ENCODE measurements at places on chromosomes 3 and 15. TPM values are rescaled to one million over a fixed set of nuclear protein-coding genes. Genes with fewer than 3 reads are reported as not detected.

GRCh38 chr3:185172086-185173049 is 19.5 kb upstream of the C3orf70 start:
- no peak for DNase-seq

The ACTRT3 gene
- 3.1 TPM for total RNA-seq

DNA sequence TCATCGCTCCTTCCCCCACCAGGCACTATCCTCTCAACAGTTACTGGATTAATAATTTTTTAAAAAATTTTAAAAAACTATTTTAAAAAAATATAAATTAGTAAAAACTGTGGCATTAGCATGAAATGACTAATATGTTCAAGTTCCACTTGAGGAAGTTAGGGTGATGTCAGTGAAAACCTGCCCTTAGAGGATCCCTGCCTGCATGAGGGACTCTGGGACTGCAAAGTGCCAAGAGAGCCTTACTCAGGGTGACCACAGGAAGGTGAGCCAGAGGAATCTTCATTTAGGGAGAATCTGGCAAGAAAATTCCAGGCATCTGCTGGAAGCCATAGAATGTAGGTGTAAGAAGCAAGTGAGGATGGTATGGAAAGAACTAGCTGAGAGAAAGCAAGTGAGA is 157.7 kb upstream of the BCL6 start:
- DNase-seq = no peak

The ADGRG7 gene
- not detected for total RNA-seq

The TCTA gene
- 32.4 TPM for total RNA-seq

DNA sequence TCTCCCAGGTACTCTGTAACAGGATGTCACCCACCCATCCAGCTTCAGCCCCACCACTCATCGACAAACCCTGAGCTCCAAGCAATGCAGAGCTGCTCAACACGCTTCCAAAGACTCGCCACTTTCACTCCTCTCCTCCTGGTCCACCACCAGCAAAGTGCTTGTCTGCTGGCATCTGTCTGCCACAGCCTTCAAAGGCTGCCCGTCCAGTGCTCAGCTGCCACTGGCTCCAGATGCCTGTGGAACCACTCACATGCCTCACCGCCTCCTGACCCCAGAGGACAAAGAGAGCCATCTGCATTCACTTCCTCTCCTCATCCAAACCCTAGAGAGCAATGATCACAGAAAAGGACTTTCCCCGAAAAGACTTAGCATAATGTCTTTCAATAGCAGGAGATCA is 109.5 kb upstream of the OCA2 start:
- DNase-seq = no peak

The MED12L gene
- total RNA-seq = 0.27 TPM

The SCN11A gene
- total RNA-seq = not detected

The ZNF80 gene
- total RNA-seq = not detected

DNA sequence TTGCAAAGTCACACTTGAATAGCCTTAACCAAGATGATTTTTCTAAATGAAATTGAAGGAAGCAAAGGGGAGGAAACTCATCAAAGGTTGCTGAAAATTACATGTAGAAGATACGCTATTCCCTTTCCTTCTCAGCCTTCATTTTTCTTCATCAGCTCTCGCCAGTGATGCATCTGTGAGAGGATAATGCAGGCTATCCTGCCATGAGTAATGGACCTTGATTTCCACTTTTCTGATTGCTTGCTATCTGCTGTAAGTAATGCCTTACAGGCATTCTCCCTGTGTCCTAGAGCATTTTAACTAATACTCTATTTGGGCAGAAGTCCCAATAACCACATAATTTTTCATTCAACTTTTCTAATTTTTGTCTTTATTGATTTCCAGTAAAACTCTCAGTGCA is 162.6 kb downstream of the BBX start:
- DNase-seq = no peak

GRCh38 chr15:78007964-78008886 is 69.3 kb downstream of the TBC1D2B start:
- no peak for DNase-seq

The FOXB1 gene
- total RNA-seq = not detected

The LMAN1L gene
- total RNA-seq = not detected

The CD276 gene
- 47.4 TPM for total RNA-seq

The ZNF860 gene
- total RNA-seq = 0.71 TPM

GRCh38 chr3:39184968-39185285 is 7.5 kb downstream of the XIRP1 start:
- DNase-seq = no peak

The CYP8B1 gene
- total RNA-seq = not detected

- no peak for DNase-seq
Measured at GRCh38 chr3:11757441-11757875, 89.2 kb downstream of the TAMM41 start.

The RAB6B gene
- total RNA-seq = 0.27 TPM

DNA sequence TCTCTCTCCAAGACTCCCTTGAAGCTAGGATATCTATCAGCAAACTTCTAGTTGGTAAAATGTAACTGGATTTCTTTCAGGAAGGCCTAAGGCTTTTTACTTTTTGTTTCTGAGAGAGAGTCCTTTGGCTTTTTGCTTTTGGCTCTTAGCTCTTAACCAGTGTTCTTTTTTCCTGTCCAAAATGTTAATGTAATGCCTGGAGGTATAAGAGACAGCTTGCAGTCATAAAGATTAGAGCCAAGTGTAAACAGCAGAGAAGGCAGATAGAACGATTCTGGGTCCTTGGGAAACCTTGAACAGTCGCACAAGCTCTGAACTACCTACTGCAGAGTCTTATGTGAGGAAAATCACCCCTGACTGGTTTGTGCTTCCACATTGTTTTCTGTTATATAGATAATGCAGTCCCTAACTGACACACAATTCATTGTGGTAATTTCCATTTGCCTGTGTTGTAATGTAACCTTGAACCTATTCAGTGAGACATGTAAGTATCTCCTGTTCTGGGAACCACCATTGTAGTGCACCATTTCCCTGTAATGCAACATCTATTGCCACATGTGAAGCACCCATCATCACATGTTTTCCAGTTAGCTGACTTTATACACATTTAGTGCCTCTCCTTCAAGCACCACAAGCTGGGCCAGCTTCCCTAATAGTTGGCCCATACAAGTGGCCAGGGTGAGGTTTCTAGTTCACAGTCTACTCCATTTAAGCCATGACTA is 1311.9 kb downstream of the ROBO1 start:
- no peak for DNase-seq

DNA sequence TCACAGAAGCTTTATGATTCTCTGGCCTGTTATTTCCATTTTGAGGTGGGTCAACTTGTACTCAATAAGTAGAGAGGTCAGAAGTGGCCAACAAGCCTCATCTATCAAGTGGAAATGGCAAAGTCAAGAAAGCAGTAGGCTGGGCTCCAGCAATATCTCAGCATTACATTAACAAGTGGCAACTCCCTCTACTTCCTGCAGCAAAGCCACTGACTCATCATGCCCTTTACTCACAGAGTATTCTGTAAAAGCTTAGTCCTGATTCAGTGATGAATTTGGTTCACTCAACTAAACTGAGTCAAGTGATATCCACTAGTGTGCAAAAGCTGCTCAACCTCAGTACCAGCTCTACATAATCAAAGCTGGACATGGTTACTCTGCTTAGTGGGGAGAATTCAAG is 954.6 kb downstream of the EPHA3 start:
- no peak for DNase-seq

DNA sequence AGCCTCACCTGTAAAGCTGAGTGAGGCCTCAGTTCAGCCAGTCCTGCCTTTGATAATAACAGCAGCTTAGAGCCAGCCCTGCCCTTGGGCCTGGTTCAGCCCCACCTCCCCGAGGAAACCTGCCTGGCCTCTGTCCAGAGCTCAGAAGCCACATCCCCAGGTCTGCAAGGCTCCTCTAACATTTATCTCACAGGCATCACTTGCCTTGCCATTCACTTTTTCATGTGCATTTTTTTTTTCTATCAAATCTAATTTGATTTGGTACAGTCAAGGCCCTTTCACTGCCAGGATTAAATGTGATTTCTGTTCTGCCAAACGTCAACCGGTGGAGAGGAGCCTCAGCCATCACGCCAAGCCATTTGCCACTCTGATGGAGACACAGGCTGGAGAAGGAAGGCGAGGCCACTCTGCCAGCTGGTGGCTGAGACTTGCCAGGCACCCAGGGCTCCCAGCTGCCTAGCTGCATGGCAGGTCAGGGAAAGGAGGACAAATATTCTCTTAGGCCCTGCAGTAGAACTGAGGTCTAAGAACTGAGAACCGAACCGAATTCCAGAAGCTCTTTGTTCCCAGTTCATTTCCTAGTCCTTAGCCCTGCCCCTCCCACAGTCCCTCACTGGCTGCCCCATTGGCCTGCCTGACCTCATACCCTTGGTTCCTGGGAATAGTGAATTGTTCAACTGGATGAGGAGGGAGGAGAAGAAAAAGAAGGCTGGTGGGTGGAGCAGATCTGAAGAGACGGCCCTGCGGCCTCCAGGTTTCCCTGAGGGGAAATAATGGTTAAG is 76.4 kb downstream of the SPSB4 start:
- DNase-seq = no peak

GRCh38 chr3:112627919-112628466 is 12.9 kb downstream of the CCDC80 start:
- DNase-seq = no peak

The CHDH gene
- total RNA-seq = 8.4 TPM

GRCh38 chr3:153752405-153753027 is 368.7 kb upstream of the ARHGEF26 start:
- DNase-seq = no peak
